ENCODE measurements at places on chromosomes 7 and 10.

DNA sequence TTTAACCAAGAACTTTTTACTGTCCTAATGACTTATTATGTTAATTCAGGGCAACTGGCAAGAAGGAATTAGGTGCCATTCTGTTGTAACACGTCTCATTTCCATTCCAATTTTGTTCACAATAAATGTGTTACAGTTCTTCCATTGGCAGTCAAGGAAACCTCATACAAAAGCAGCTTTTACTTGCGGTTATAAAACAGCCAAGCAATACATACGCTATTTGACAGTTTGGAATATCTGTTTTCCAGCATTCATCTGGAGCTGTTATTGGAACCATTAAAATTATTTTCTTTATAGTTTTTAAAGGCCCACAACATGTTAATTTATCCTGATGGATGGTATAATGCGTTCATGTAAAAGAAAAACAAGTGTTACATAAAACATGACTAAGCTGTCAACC, 33.3 kb downstream of the MTERF1 start:
- no peak for DNase-seq
- no peak overlapping the region for H3K27ac ChIP-seq
- H3K27me3 ChIP-seq, result no peaks in the 10 kb centered on the region
- no peaks in the 10 kb centered on the region for H3K4me1 ChIP-seq
- no peaks in the 10 kb centered on the region for H3K36me3 ChIP-seq

GRCh38 chr7:126696256-126697038, 556.3 kb downstream of the GRM8 start:
- no peaks in the 10 kb centered on the region for H3K27me3 ChIP-seq
- H3K36me3 ChIP-seq, result no peaks in the 10 kb centered on the region
- H3K4me1 ChIP-seq, result no peaks in the 10 kb centered on the region
- no peak for DNase-seq

GRCh38 chr10:5524641-5525560, at the start of gene CALML3:
CALML3 (plus strand) TSS chr10:5524961; CDS start chr10:5525086, 125 bp downstream.
- no peaks in the 10 kb centered on the region for H3K27me3 ChIP-seq
- no peak within 1 kb of the TSS for H3K27ac ChIP-seq
- H3K4me1 ChIP-seq, result peaks cover 15% of the 10 kb centered on the region
- H3K36me3 ChIP-seq, result no peaks in the 10 kb centered on the region
- no peak within 1 kb of the TSS for H3K4me3 ChIP-seq

DNA sequence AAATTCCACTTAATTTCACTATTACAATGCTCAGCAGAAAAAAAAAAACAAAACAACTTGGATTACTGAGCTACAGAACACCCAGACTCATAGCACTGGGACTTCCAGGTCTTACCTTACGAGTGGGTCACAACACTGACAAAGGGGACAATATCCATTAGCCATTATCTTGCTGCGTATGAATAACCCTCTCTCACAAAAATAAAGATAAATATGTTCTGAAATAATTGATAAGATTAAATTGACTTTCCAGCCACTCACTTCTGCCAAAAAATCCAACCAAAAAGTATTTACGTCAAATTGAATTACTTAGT, 128.7 kb downstream of the PKD1L1 start:
- H3K36me3 ChIP-seq, result no peaks in the 10 kb centered on the region
- DNase-seq, result no peak
- no peak overlapping the region for H3K4me3 ChIP-seq

DNA sequence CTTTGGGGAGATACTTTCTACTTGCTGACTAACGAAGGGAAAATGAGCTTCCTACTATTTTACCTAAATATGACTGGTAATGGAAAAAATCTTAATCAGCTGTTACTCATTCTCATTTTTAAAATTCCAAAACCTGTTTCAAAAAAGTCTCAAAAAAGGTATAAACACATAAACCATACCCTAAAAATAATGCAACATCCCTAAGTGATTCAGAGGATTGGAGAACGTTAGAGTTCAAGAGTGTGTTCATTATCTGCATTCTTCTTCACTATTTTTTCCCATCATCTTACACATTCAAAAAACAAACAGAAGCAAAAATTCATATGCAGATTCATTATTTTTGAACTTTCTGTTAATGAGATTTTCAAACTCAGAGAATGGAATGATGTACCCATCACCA, 150.4 kb upstream of the GNAI1 start:
- H3K27ac ChIP-seq, result no peak overlapping the region
- no peak for DNase-seq
- H3K27me3 ChIP-seq, result no peaks in the 10 kb centered on the region
- H3K4me1 ChIP-seq, result no peaks in the 10 kb centered on the region

GRCh38 chr10:102220612-102221011, 5.5 kb upstream of the ELOVL3 start:
- no peaks in the 10 kb centered on the region for H3K36me3 ChIP-seq
- no peaks in the 10 kb centered on the region for H3K27me3 ChIP-seq
- no peak overlapping the region for H3K27ac ChIP-seq
- H3K4me1 ChIP-seq, result no peaks in the 10 kb centered on the region

DNA sequence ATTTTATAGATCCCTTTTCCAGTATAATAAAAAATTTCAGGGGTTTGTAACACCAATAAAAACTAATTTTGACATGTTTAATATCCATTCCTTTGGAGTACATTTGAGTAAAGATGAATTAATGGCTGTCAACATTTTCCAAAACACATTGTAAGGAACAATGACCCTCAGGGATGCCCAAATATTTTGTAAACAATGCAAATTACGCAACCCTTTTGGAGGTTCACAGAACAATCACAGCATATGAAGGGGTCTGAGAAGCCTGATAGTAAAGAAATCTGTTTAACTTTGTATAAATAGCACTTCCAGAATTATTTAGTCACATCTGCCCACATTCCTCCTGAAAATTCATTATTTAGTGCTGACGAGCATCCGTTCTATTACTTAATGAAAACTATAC, 152.8 kb upstream of the FEZF1 start:
- no peaks in the 10 kb centered on the region for H3K27me3 ChIP-seq
- H3K27ac ChIP-seq, result no peak overlapping the region
- no peak overlapping the region for H3K4me3 ChIP-seq

All from sigmoid colon (tissue), 7 donors.